Activated CD8-positive, alpha-beta memory T cell treated with anti-CD3 and anti-CD28 coated beads for 48 hours (primary cell): ENCODE measurements at places on chromosomes 3 and 15.

DNA sequence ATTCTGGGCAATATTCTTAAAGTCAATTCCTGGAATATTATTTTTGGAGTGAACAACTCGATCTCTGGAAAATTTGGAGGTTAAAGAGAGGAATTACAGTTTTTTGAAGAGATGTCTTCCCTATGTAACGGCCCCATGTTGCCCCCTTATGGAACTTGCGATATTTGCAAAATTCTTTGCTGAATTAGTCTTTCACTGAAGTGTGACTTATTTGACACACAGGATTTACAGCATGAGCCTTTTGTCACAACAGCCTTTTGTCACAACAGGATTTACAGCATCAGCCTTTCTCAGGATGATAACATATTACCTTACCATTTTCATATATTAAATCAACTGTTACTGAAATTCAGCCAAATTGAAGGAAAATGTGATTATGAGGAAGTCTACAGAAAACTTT is 37.8 kb upstream of the SPTSSB start:
- no peak for DNase-seq

DNA sequence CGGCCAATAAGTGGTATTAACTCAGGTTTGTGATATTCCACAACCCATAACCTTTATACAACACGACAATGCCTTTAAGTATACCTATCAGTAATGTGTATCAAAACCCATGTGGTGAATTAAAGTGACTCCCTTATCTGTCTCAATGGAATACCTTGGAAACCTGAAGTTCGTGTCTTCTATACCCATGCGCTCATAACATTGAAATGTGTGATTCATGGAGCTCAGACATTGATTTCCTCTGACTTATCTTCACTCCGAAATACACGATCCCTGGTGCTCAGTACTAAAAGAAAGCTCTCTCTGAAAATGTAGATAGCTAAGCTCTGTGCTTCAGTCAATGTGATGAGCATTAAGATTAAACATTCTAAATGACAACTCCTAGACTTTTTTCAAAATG is 140.3 kb downstream of the TBC1D5 start:
- DNase-seq: no peak

- DNase-seq: peak; percentile 0
Measured at GRCh38 chr3:62665627-62666437, 209.4 kb downstream of the CADPS start.

GRCh38 chr3:136038668-136039067 is 73.1 kb downstream of the PPP2R3A start:
- no peak for DNase-seq

DNA sequence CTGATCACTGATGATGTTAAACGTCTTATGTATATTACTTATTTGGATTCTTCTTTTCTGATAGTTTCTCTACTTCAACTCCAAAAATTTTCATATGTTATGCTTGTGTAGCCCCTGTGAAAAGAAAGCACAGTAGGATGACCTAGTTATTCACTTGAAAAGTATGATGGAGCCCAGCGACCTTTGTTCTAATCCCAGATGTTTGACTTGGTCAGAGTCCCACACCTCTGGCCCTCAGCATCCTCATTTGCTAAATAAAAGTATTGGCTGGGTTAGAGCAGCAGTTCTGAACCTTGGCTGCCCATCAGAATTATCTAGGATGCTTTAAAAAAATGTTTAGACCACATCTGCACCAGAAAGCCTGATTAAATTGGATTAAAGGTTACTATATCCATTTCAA is 173.7 kb downstream of the ATG7 start:
- DNase-seq: no peak

DNA sequence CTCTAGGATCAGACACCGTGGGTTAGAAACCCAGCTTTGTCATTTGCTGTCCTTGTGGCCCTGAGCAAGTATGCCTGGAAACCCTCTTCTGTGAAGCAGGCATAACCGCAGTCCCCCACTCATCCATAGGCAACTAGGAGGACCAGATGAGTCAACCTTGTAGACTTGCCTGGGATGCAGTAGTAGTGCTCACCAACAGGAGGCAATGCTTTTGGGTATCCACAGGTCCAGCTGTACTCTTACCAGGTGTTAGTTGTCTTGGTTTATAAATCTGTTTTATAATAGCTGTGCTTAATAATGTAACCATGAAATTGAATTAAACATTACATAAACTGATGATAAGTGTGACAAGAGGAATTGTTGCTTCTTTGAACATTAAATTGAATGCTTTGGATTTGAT is 389.3 kb downstream of the IL20RB start:
- DNase-seq: no peak

- DNase-seq: no peak
Measured at GRCh38 chr15:33292717-33293307, 18.0 kb upstream of the RYR3 start.

DNA sequence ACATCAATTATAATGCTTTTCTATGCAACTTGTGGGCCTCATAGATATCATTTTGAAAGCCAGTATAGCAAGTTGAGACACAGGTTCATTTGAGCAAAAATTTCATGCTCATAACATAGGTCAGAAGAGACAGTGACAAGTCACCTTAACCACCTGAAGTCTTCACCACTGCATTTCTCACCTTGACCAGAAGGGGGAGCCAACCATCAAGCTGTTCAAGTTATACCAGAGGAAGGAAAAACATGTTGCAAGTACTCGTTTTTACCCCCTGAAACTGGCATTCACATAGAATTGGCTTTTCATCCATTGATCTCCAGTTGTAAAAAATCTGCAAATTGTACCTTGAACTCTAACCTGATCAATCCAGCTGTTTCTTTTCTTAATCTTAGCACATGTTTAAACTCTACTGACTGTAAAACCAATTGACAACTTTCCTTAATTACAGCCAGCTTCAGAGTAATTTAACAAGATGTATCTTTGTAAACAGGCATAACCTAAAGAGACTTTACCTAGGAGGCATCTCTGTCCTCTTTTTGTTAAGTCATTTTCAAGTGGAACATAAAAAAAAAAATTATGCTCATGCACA is 1.4 kb downstream of the LMOD3 start:
- DNase-seq: peak; percentile 43

DNA sequence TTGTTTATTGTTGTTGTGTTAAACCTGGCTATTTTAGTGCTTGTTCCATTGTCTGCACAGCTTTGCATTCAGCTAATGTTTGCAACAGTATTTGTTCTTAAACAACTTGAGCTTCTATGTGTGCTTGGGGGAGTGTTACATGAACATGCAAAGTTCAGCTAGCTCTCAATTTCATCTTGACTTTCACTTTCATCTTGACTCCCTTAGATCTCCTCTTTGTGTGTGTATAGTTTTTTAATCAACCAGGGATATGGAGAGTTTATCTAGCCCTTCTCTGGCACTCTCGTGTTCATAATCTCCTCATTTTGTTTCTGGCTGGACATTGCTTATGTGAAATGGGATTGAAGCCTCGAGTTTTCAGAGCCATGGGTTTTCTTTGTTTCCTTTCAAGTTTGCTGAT is 212.4 kb upstream of the ZBTB20 start:
- DNase-seq: no peak

- no peak for DNase-seq
Measured at GRCh38 chr3:50502584-50503423, 630 bp downstream of the CACNA2D2 start.

DNA sequence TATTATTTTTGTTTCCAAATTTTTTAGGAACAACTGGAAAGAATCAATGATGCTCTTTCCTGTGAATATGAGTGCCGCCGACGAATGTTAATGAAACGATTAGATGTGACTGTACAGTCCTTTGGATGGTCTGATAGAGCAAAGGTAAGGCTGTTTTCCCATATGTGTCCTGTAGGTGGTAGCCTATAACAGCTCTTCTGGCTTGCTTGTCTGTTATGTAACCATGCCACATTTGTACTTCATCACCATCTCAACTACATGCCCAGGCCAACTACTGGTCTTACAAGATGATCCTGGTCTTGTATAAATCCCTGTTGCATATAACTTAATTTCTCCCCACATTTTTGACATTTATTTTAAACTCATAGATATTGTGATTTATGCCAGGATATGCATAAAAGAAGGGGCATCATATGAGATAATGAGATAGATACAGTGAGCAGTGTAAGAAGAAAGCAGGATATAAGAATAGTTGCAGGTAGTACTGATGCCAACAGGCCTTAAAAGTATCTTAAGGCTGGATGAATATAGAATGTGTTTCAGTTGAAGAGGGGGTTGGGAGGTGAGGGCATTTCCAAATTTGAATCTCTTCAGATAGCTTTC is 20.3 kb downstream of the FAM98B start:
- DNase-seq: no peak

DNA sequence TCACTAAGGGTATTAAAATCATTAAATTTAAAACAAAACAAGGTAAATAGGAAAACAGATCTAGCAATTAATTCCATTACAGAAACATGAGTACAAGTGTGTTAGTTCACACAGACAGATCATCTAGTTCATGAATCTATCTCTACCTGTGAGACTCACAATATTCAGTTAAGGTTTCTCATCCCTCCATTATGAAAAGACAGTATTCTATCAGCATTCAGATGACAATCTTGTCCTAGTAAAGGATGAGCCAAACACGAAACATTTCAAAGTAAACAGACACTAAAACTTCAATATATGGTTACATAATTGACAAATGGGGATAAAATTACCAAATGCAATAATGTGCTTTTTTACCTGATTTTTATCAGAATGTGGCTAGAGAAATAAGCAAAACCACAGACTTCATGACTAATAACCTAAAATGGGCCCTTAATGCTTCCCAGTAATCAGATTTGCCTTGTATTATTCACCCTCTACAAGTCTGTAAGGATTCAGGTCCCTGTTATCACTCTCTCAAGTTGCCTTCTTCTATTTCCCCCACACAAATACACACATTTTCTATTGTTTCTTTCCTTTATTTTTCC is 126.8 kb downstream of the DLG1 start:
- DNase-seq: no peak

GRCh38 chr3:34742151-34742550 is 897.2 kb upstream of the ARPP21 start:
- no peak for DNase-seq
